ENCODE measurements at places on chromosomes 2 and 18. TPM values are rescaled to one million over a fixed set of nuclear protein-coding genes. Genes with fewer than 3 reads are reported as not detected.
A peak's percentile ranks its signal among the peaks of the same experiment; 100 is the strongest.

DNA sequence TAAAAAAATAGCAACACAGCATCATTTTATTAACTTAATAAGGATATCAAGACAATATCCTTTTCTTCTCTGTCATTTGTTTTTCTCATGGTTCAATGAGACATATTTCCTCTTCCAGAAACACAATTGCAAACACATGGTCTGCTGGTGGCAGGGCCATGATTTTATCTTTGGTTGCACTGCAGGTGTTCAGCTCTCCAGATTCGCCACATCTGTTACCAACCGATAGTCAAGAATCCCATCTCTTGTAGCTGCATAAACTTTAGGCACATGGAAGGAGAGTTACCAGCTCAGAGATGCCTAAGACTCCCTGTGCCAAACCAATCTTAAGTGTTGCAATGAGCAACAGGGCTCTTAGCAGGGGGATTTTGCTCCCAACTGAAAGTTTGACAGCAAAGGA lies 1303.2 kb upstream of the CELF4 start:
- DNase-seq: no peak

DNA sequence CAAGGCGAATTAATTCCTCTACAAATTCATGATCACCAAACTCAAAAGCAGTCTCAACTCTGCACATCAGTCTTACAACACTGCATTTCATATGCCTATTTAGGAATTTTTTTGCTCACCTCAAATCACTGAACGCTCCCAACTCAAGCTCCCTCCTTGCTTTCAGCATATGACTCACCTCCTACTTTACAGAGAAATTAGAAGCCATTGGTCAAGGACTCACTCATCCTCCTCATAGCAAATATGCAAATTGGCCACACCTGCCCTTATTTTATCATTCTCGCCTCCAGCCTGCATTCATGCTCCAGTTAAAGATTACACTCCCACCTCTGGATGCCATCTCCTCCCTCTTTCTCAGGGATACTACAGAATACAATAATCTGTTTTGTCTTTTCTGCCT lies 148.8 kb downstream of the MBD2 start:
- DNase-seq: no peak

- DNase-seq: no peak
These were observed 1.9 kb downstream of the ZNF236 start for GRCh38 chr18:76824145-76824676.

GRCh38 chr18:13461469-13461868 lies 242.9 kb downstream of the LDLRAD4 start:
- no peak for DNase-seq

GRCh38 chr18:75897386-75897785 lies 469.9 kb upstream of the SMIM21 start:
- DNase-seq: no peak

DNA sequence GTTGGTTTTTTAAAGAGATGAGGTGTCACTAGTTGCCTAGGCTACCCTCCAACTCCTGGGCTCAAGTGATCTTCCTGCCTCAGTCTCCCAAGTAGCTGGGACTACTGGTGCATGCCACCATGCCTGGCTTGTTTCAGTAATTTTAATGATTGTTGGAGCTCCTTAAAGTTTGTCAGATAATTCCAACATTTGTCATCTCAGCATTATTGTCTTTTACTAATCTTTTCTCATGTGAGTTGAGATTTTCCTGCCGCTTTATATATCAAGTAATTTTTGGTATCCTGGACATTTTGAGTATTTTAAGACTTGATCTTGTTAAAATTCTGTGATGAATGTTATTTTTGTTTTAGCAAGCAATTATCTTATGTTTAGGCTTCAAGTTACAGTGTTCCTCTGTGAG lies 108.6 kb downstream of the OTX1 start:
- no peak for DNase-seq

DNA sequence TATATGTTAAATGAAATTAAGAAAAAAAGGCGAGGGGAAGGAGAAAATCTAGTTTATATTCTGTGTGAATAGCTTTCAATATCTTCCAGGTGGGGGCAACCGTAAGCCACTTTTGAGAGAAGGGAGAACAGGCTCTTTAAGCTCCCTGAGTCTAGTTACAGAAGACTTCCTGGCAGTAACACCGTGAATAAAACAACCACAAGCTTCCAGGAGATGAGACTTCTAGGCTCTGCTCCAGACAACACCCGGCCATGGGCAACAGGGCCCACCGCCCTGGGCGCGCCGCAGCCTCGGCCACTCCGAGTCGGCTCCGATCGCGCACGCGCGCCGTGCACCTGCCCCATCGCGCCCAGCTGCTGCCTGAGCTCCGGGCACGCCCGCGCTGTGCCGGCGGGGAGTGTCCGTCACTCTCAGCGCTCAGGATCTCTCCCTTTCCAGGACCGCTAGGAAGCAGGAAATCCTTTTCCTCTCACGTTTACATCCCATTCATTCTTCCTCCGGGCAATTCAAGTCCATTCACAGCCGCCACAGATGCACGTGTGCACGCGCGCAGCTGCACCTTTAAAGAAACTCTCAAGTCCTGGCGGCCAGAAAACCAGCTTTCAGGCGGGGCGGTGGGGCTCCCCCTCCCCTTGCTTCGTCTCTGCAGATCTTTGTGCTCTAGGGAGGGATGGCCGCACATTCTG lies 19.4 kb upstream of the PAX3 start:
- peak; percentile 41 for DNase-seq

DNA sequence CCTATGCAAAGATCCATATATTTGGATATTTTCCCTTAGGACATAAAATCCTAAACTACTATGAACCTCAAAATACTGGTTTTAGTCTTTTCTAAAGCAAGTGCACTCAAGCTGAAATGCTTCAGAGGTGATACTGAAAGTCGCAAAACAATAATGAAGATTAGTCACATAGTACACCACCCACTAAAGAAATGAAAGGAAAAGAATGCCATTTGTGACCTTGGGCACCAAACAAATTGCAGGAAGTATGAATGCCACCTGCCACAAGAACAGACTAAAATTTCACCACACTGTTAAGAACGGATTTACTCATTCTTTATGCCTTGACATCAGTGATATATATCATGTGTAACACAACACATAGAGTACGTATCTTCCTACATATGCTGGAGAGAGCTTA lies 161.5 kb downstream of the ZNF521 start:
- DNase-seq: no peak

DNA sequence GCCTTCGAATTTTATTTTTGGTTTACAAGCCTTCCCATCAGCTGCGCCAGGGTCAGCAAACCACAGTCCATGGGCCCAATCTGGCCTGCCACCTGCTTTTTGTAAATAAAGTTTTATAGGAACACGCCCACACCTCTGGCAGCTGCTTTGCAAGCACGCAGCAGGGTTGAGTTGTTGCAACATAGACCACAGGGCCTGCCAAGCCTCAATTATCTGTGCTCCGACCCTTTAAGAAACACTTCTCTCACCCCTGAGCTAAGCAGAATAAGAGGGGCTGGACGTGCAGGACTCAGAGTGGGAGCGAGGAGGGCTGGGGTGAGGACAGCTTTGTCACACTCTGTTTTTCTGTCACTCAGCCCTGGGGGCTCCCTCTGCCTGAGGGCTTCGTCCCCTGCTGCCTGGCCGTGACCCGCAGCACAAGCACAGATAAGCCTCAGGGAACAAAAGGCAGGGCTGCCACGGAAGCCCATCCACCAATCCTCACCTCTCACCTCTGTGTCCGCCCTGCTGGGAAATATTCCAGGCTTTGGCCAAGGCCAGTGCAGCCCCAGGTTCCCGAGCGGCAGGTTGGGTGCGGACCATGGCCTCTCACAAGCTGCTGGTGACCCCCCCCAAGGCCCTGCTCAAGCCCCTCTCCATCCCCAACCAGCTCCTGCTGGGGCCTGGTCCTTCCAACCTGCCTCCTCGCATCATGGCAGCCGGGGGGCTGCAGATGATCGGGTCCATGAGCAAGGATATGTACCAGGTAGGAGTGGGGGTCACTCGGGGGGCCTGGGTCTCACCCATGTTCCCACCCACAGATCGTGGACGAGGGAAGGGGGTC lies at the start of gene AGXT:
AGXT (plus strand) TSS at position 539 of the 823 bp plus-strand sequence; CDS start at position 581, 42 bp downstream.
- no peak for DNase-seq

DNA sequence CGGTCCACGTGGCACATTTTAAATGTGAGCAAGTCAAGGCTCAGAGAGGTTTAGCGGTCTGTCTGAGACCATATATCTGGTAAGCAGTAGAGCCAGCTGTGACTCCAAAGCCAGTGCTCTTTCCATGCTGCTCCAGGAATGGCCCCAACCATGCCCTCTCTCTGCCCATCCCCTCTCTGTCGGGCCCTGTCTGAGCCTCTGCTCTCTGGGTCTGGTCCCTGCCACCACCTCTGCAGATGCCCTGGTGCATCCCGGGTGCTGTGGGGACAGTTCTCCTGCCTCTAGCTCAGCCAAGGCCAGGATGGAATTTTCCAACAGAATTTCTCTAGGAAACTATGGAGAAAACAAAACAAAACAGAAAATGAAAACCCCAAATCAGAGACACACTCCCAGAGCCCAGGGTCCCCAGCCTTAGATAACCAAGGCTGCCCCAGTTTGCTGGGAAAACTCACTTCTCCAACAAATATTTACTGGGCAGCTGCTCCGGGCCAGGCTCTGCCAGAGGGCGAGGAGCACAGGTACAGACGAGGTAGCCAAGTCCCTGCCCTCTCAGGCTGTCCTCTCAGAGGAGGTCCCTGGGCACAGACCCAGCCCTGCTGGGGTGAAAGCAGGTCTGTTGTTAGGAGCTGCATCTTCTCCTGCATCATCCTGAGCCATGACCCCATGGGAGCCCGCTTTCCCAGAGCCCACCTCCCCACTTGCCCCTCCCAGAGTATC lies 9.2 kb downstream of the ADRA2B start:
- no peak for DNase-seq

- no peak for DNase-seq
These were observed 161.6 kb upstream of the TRIB2 start for GRCh38 chr2:12555012-12555645.

- DNase-seq: no peak
These were observed 261.1 kb downstream of the EN1 start for GRCh38 chr2:118586312-118586711.

DNA sequence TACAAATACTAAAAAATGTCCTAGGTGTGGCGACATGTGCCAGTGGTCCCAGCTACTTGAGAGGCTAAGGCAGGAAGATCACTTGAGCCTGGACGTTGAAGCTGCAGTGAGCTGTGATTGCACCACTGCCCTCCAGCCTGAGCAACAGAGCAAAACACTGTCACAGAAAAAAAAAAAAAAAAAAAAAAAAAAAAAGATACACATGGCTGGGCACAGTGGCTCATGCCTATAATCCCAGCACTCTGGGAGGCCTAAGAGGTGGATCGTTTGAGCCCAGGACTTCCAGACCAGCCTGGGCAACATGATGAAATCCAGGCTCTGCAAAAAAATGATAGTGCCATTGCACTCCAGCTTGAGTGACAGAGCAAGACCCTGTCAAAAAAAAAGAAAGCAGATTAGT lies 13.7 kb downstream of the KANSL1L start:
- DNase-seq: no peak

- no peak for DNase-seq
These were observed 403.2 kb downstream of the DSC3 start for GRCh38 chr18:30639361-30639760.

GRCh38 chr18:69874058-69874457 lies 73.6 kb downstream of the CD226 start:
- DNase-seq: no peak

- DNase-seq: no peak
These were observed 19.7 kb upstream of the AFF3 start for GRCh38 chr2:100161945-100162620.

DNA sequence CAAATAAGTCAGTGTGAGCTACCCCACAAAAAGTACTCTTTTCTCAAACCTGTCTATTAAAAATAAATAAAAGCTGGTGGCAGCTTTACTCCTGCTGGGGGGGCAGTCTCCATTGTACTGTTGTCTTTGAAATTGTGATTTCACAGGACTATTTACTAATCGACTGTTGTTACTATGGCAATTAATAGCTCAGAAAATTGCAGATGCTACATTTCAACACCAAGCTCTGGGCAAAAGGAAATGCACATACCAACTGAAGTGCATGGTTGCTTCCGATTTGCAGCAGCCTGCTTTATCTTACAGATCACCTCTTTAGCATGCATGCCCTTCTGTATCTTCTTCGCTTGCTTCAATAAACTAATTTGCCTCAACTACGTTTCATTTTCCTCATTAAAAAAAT lies 117.6 kb upstream of the DAPL1 start:
- no peak for DNase-seq

- DNase-seq: no peak
These were observed 152.1 kb downstream of the LPIN1 start for GRCh38 chr2:11898576-11898975.

- peak; percentile 81 for DNase-seq
These were observed 42.1 kb upstream of the TRIM43B start for GRCh38 chr2:95526360-95527341.

Gene SLC38A11
- 0.15 TPM for total RNA-seq

Gene GPR55
- not detected for total RNA-seq

Gene MAP3K19
- total RNA-seq: not detected

Gene GPR39
- total RNA-seq: not detected

Gene POTEC
- total RNA-seq: not detected

Gene C2orf72
- 0.07 TPM for total RNA-seq

Gene TGFA
- total RNA-seq: 2.3 TPM

Gene FAM124B
- 0.76 TPM for total RNA-seq

Gene FN1
- 154 TPM for total RNA-seq

Gene REEP1
- 28.1 TPM for total RNA-seq

Gene IL36B
- not detected for total RNA-seq

Gene HOXD10
- not detected for total RNA-seq

Gene KIF5C
- total RNA-seq: 0.47 TPM

Gene TRABD2A
- 2.0 TPM for total RNA-seq

Gene GBX2
- not detected for total RNA-seq

Gene EN1
- total RNA-seq: not detected

Gene TWIST2
- 1.0 TPM for total RNA-seq

Gene CFAP221
- total RNA-seq: 2.4 TPM

Gene INSIG2
- 19.3 TPM for total RNA-seq

Gene RIT2
- not detected for total RNA-seq
